Activated CD8-positive, alpha-beta memory T cell treated with anti-CD3 and anti-CD28 coated beads, Interleukin-2, amount 50 U/mL, for 48 hours (primary cell): ENCODE measurements at places on chromosomes 7 and 10.

- no peak for DNase-seq
These were observed 177.3 kb downstream of the NSUN6 start for GRCh38 chr10:18474118-18474455.

DNA sequence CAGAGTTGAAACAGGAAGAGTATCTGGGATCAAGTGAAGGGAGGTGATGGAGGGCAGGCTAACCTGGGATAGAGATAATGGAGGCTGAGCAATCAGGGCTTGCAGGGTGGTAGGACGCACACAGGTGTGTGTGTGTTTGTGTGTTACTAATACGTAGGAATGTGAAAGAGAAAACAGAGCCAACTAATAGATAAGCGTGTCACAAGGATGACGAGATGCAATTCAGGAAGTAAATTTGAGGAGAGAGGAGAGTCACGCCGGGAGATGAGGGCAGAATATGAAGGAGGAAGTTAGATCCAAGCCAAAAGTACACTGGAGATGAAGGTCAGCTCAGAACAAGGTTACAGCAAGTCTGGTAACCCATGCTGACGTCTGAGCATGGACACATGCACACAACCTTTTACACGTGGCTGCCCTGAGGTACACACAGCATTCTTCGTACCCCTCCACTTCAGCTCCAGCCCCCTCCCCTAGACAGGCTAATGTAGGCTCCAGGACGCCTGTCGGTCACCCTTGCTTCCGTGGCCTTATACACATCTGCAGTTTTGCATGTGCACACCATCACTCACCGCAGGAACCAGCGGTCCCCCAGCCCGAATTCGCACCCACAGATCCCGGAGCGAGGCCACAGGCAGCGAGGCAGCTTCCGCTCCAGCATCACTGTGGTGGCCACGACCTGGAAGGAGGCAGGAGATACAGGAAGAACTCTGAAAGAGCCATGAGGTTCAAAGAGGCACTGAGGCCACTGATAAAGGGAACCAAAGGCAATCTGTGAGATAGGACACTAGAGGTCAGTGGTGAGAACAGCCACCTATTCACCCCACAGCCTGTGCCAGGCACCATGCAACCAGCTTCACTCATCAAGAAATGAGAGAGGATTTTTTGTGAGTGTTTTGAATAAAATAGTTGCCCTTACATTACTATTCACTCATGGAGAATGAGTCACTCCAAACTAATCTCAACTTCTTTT is 23.7 kb upstream of the TRPV6 start:
- DNase-seq, result no peak

DNA sequence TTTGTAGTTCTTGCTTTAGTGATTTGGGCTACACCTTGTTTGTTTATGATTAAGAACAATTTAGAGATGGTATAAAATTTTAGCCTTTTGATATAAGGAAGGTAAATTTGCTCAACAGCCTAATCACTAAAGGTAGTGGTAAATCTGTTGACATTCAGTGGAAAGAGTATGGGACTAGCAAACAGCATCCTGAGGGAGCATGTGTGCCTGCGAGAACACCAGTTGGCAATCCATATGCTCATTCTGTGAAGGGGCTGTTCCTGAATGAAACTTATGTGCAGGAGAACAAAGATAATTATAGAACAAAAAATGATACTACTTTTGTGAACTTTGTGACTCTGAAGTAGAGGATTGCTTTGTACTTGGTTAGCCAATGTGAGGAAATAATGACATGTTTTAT is 44.0 kb downstream of the CAPZA2 start:
- no peak for DNase-seq

DNA sequence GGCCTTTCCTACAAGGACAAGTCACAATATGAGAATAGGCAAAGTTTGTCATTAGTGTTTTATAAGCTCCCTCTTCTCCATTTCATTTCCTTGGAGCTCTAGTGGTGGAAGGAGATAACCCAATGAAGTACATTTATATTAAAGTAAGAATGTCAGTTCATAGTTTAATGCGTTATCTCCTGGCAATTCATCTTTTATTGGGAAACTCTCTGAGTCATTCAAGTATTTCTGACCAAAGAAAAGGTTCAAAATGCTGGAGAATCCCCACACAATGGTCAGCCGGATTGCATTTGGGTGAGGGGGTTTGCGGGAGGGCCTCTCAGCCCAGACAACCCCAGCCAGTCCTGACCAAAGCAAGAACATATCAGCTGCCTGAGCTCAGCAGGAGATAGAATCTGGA is 321.5 kb upstream of the NRP1 start:
- no peak for DNase-seq

- no peak for DNase-seq
These were observed 202.5 kb upstream of the PLXNA4 start for GRCh38 chr7:132778761-132779160.

DNA sequence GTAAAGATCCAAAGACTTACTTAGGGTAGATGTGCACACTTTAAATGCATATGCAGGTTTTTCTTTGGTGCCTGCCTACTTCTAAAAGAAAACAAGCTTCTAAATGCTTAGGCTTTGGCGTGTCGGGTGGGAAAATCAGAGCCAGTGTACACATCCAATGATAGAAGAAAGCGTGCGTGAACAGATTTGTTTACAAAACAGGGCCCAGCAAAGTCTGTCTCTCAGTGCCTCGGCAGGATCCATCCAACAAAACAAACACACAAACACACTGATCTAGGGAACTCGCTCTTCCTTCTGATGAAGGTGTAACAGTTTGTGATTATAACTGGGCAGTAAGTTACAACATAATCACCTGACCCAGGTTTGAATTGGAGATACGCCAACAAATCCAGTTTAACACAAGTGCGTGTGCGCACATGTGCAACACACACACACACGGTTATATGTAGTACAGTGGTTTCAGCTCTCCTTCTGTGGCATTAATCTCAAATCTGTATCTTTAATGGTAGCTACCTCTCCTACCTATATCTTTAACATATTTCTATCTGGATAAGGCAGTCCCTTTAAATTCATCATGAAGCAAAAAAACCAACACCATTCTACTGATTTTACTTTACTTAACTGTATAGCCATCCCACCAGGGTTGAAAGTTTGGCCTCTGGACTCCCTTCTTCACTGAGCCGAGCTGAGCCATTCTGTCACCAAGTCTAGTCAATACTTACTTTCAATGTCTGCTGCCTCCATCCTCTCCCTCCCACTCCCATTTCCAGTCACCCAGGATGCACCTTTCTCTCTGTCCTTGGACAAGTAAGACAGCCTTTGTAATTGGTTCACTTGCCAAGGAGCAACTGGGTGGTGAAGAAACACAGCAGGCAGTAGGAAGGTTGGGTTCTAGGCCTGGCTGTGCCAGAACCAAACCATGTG is 184.4 kb upstream of the KLF14 start:
- peak; percentile 64 for DNase-seq

- DNase-seq, result no peak
These were observed 388.3 kb upstream of the ETV1 start for GRCh38 chr7:14377646-14378266.

DNA sequence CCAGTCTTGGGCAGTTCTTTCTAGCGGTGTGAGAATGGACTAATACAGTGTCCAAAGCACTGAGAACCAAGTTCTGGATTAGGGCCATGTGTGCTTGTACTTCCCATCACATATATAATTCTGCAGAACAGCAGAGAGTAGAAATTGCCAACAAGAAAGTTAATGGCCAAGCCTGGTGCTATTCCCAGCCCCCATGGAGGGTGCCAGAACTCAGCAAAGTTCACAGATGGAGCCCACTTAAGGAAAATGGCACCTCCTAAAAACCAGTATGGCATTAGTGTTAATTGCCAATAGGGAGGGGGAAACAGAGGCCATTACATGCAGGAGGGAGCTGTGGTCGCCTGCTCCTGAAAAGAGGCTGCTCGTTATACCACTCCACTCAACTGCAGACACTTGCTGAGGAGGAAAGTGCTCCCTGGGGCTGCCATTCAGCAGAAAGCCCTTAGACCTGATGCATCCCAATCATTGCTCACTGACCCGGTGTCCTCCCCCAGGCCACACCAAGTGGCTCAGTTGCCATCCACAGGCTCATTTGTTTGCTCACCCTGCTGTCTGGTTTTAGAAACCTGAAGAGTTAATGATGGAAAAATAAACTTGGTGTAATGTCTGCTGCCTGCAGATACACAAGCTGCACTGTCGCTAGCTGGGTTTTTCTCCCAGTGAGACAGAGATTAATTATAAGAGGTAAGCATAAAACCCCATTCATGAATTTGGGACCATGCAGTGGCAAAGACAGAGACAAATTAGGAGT is 280.6 kb downstream of the GFRA1 start:
- no peak for DNase-seq

DNA sequence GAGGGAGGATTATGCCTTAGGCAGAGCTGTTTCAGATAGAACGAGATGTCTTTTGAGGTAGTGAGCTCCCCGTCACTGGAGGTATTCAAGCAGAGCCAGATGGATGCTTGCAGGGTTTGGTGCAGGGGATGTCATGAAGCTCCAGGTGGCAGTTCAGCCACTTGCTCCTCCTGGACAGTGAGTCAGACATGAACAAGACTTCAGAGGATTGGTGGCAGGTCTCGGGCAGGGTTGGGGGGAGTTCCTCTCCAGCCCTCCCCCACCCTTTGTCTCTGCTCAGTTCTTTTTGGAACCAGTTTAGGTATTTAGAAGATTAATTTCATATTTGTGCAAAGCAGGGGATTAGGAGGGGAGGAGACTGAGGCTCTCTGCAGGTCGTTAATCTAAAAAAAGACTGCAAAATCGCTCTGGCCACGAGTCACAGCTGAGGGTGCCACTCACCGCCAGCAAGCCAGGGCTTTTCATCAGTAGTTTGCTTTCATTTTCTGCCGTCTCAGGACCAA is 21.5 kb upstream of the MYL10 start:
- no peak for DNase-seq

- DNase-seq, result no peak
These were observed 5.9 kb upstream of the ITGA8 start for GRCh38 chr10:15725603-15726002.

DNA sequence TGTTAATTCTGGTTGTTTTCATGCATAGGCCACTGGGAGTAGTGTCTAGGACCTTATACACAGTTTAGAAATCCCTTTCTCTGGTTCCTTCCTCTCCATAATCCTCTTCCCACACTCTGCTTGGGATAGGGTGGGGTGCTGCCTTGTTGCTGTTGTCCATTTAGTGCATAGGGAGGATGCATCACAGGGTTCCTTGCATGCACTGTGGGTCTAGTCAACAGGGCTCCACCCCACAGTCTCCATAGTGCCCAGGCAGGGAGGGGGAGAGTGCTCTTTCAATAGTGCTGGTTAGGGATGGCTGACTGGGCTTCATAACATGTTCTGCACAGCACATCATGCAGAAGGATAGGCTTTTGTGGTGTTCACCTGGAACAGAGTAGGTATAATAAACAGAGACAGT is 81.1 kb downstream of the ARHGAP12 start:
- no peak for DNase-seq

DNA sequence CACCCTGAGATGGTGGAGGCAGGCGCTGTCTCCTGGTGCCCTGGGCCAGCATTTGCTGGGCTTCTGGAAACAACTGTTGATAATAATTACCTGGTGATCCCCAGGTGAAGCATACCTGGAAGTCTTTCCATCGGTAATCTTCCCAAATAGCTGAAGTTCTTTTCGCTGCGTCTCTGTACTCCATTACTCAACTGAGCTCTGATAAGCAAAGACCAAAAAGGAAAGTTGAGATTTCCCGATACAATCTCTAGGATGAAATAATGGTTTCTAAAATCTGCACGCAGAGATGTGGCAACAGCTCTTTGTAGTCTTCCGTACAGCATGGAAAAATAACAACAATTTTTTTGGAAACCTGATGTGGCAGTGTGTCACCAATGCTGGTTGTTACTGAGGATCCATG is 226.5 kb downstream of the GATA3 start:
- no peak for DNase-seq

GRCh38 chr10:119318411-119319160 is 111.2 kb downstream of the GRK5 start:
- DNase-seq, result no peak
